ENCODE measurements at places on chromosomes 11 and 22.

- peak; percentile 65 for DNase-seq
These were observed 17.5 kb downstream of the MACROD1 start for GRCh38 chr11:64148226-64148916.

DNA sequence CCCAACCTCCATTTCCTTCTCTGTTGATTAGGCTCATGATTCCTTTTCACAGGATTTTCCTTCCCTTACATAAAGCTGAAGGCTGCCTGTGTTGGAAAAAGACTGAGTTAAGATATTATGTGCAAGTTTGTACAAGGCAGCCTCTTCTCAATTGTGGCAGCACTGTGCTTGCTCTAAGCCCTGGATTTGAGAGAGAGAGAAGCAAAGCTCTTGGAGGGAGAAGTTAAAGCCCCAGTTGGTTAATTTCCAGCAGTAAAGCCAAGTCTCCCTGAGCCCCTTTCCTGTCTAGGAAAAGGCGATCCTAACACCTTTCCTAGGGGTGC is 128.3 kb upstream of the SESN3 start:
- DNase-seq: no peak

DNA sequence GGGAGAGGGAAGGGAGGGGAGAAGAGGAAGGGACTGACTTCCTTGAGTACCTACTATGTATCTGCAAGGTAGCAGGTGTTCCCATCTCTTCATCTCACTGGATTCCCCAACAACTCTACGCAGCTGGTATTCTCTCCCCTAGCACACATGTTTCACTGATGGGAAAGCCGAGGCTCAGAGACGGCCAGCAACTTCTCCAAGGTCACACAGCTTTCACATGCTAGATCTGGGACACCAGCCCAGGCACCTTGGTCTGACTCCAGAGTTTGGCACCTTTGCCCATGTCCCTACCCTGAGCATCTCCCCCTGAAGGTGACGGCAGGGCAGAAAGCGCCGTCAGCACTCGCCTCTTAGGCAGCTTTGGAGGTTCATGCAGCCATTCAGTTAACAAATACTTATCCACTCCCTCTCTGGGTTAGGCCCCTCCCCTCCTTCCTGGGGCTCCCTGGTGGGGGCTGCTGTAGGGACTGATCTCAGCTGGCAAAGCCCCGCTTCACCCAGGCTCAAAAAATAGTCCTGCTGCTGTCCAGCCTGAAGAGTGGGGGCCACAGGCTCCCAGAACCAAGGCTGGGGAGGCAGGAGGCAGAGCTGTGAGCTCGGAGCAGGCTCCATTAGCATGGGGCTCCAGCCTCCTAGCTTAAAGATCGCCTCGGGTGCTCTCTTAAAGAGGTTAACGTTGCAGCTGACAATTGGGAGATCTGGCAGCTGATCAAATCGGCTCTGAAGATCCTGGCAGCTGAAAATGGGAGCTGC is 79.4 kb downstream of the IGLL1 start:
- DNase-seq: no peak

DNA sequence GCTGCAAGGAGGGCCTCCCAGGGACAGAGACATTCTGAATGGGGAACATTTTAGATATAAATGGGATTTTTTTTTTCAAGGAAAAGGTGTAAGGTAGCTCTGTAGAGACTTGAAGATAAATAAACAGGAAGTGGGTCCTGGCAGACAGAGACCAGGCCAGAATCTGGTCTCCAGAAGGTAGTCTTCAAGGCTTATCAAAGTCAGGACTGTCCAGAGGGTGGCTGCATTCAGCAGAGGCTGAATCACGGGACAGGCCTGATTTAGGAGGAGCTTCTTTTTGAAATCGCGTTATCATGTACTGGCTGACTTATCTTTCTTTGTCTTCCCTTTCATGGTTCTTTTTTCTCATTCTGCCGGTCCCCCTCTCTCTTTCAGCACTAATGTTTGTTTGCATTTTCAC is 542.9 kb downstream of the NTM start:
- no peak for DNase-seq

DNA sequence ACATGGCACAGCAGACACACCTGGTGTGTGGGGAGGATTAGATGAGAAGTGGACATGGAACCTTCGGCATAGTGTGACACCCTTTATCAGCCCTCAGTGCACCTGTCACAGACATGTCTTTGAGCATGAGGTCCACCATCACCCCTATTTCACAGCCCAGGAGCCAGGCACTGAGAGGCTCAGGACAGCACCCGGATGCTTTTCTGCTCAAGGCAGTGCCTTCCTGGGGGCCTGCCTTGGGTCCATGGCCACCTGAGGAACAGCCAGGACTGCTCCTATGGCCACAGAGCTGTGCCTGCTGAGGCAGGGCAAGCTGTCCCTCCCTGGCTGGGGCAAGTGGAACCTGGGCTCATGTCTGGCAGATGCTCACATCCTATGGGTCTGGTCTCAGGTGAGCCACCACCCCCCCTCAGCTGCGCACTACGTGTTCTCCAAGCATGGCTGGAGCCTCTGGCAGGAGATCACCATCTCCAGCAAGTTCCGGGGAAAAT is 75.8 kb downstream of the MORC2 start:
- DNase-seq: no peak

GRCh38 chr11:1701091-1701807 is 4.3 kb downstream of the KRTAP5-6 start:
- no peak for DNase-seq
